ENCODE measurements at places on chromosomes 1 and 21.

DNA sequence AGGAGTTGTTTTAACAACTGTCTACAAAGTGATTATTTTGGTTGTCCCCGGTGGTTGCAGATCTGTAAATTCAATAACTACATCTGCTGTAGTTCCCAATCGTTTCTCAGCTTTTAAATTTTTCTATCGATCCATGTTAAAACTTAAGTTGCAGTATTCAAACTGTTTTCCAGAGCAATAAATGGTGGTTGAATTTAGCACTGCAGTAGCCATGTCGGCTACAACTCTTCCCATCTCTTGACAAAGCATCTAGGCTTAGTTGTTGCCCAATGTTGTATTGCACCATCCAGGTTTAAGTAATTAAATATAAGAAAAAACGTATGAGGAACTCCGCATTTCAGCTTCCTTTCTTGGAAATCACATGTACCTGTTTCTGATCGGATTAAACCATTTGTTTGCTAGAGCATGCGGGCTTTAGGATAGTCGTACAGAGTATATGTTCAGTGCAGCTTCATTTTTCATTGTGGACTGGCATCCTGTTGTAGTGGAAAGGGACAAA, 996 bp downstream of the CNIH4 start:
- DNase-seq, result no peak

DNA sequence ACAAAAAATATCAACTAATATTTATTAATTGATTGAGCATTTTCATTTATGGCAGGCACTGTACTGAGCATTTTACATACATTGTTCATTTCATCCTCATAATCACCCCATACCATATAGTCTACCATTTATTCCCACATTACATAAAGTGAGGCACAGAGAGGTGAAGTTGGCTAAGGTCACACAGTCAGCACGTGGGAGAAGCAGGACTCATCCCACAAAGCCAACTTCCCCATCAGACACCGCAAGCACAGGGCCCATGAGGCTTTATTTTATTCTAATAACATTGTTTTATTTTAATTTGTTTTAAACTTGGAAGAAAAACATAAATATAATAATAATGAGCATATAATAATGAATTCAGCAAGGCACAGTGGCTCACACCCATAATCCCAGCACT, 43.1 kb upstream of the CAPZB start:
- no peak for DNase-seq

DNA sequence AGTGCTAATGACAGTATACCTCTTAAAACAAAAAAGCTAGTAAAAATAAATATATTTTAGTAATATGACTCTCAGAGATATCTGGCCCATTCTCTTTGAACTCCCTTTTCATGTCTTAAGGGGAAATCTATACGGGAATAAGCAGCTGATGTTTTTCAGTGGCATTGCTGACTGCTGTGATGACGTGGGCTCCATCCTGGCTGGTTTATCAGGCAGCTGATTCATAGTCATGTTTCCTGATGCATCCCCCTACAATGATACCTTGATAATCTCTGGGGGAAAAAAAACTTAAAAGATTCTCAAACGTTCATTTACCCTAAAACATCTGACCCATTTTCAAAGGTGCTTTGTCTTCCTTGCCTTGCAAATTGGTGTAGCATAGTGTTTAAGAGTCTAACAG, 53.8 kb downstream of the ABCA4 start:
- DNase-seq, result no peak

DNA sequence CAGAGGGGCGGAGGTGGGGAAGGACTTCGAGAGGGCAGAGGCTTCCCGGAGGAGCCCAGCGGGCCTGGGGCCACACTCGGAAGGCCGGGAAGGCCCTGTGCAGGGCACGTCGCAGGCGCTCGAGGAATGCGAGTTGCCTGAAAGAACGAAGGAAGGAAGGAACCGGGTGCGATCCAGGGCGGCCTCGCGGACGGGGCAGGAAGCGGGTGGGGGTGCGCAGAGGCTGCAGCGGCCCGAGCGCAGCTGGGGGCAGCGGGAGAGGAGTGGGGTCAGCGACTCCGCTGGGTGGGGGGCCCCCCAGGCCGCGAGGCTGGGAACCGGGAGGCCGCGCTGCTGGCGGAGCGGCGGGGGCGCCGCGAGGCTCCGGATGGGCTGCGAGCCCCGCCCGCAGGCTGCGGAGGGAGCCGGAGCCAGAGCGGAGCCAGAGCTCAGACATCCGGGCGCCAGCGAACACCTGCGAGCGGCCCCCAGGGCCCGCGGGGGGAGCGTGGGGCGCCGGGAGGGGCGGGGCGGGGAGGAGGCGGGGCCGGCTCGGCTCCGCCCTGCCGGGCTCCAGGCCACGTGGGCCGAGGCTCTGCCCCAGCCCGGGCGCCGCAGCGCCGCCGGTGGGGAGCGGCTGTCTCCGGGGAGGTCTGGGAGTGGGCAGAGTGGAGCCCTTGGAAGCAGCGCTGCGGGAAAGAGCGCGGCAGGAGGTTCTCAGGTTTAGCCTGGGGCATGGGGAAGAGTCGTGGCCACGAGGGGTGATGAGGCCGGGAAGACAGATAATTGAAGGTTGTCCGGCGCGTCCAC, 4.6 kb downstream of the ID3 start:
- DNase-seq, result peak; percentile 70

DNA sequence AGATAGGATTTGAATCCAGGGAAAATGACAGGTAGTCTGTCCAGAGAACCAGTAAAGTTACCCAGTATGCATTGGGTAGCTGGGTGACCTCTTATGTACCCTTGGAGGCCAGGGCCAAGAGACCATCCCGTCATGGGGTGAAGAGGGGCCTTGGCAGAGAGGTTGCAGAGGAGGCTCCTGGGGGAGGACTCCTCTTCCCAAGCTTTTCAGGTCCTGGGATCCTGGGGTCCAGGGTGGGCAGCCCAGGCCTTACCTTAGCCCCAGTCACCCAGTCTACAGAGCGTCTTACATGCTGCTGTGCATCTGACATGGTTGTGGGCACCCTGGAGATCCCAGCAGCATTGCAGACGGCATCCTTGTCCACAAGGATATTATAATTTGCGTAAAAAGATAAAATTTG, 14.0 kb downstream of the PMF1 start:
- no peak for DNase-seq

- no peak for DNase-seq
Measured at GRCh38 chr1:154483941-154484803, 17.8 kb upstream of the TDRD10 start.

Measured in activated CD4-positive, alpha-beta T cell treated with anti-CD3 and anti-CD28 coated beads, Interleukin-2, Interleukin-4, amounts not matched to agents 100 ng/mL and 50 ng/mL, durations not matched to agents 16 hours and 8 hours (primary cell).